ENCODE measurements at places on chromosomes 12 and 14.
A peak's percentile ranks its signal among the peaks of the same experiment; 100 is the strongest.

DNA sequence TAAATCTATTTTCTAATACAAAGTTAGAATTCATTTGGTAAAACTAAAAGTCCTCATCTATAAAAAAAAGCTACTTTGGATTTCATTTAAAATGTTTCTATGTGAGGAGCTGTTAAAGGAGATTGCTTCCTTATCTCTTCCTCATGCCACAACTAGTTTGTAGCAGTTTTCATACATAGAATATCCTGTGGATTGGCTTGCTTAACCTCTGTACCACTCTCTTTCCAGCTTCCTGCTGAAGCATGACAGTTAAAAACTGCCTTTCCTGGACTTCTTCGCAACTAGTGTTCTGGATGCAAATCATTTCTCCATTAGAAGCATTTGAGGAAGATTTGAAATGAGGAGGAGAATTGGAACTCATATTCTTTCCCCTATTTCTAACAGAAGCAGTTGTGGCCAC lies 49.6 kb downstream of the ST8SIA1 start:
- DNase-seq, result no peak

- DNase-seq, result no peak
Measured at GRCh38 chr14:90624227-90624626, 192.0 kb downstream of the TTC7B start.

GRCh38 chr14:70073924-70074566 lies 114.7 kb downstream of the SLC8A3 start:
- peak; percentile 83 for DNase-seq

GRCh38 chr14:87160989-87161388 lies 832.0 kb downstream of the GALC start:
- DNase-seq, result no peak

GRCh38 chr14:38199739-38200138 lies 8.0 kb upstream of the SSTR1 start:
- DNase-seq, result no peak

- no peak for DNase-seq
Measured at GRCh38 chr12:92759634-92760268, 57.0 kb downstream of the PLEKHG7 start.

GRCh38 chr12:16587514-16587913 lies 18.4 kb downstream of the LMO3 start:
- DNase-seq, result no peak

DNA sequence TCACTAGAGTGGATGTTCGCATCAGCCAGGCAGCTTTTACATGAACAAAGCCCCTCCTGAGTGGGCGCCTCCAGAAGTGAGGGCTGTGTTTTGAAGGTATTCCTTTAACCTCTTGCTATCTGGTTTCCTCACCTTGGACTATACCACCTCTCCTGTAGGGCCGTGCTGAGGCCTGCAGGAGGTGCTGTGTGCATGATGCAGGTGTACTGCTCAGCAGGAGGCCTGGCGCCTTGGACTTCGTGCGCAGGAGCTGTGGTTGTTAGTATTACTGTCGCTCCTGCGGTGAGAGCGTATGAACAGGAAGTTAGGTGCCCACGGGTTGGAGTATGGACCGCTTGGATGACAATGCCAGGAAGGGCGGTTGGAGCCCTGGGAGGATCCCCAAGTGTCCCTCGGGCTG lies 130.7 kb downstream of the TSPAN9 start:
- DNase-seq, result no peak

GRCh38 chr14:55562135-55562534 lies 17.9 kb upstream of the KTN1 start:
- DNase-seq, result no peak

- no peak for DNase-seq
Measured at GRCh38 chr12:63948211-63948610, 103.7 kb downstream of the SRGAP1 start.

GRCh38 chr12:27500546-27500945 lies 23.5 kb upstream of the PPFIBP1 start:
- DNase-seq, result no peak

- peak; percentile 38 for DNase-seq
Measured at GRCh38 chr12:25364529-25365339, 114.0 kb upstream of the KRAS start.

- DNase-seq, result no peak
Measured at GRCh38 chr12:118175823-118176447, 40.0 kb downstream of the PEBP1 start.

- peak; percentile 72 for DNase-seq
Measured at GRCh38 chr14:23366426-23366921, 1.5 kb upstream of the EFS start.

DNA sequence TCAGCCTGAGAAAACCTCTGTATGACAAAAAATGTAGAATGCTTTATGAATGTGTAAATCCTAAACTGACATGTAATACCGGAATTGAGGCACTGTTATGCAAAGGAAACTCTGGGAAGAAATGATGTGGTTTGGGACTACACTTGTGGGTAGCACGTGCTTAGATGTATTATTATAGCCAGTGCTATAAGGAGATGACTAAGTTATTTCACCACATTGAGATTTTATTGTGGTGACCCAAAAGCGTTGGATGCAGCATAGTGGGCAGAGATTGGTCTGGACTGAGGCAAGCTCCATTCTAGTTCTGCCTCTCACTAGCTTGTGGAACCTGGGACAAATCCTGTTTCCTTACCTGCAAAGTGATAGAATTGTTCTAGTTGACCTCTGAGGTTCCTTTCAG lies 172.2 kb downstream of the SNAPC1 start:
- no peak for DNase-seq

DNA sequence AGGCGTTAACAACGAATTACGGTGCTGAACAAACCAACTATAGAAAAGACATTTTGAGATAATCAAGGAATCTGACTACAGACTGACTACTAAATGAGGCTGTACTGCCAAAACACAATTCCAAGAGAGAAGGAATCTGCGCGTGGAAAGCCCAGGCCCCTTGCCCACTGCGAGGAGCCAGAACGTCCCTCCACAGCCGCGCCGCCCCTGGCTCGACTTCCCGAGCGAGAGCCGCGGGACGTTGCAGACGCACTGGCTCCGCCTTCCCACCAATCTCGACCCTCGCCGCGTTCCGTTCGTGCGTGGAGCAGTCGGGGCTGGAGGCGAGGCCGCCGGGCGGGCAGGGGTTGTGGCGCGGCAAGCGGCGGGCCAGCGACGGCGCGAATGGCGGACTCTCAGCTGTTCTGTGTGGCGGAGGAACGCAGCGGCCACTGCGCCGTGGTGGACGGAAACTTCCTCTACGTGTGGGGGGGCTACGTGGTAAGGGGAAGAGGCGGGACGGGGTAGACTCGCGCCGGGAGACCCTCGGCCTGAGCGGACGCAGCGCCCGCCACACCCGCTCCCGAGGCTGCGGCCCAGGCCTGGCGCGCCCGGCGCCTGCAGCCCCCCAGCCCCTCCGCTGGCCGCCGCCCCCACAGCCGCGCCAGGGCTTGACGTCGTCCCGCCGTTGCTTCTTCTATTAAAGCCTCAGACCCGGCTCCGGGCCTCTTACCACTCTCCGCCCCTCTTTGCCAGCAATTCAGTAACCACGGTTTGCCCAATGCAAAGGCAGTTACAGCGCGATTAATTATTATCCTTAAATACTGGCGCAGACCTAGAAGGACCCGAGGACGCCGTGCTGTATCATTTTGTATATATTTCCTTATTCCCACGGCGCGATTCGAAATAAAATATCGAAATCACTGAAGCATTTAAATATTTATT lies at the start of gene KLHDC1:
KLHDC1 (plus strand) TSS at position 310 of the 924 bp plus-strand sequence; CDS start at position 385, 75 bp downstream.
- peak; percentile 92 for DNase-seq

GRCh38 chr14:72743626-72744025 lies 150.3 kb downstream of the DPF3 start:
- DNase-seq, result peak; percentile 70

DNA sequence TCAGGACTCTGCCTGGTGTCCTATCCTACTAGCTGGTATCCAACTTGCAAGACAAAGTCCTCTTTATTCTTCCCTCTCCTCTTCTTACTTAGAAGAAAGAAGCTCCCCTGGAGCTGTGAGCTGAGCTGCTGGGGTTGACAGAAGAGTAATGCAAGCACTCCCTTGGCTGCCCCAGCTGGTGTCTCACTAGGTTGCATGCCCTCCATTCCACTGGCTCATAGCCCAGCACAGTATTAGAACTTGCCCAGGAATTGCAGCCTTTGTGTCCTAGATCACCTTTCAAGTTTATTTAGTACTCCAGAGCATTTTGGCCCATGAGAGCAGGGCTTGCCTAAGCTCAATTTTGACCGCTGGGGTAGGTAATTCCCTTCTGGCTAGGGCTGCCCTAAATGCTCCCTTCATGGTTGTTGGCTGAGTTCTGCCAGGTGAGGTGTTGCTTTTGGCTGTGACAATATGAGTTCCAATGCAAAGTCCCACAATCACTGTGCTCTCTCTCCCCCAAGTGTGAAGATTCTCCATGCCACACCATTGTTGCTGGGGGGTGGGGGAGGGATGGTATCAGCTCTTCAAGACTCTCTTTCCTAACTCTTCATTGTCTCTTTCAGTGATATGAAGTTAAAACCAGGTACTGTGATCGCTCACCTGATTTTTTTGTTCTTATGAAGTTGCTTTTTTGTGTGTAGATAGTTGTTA lies 317.4 kb upstream of the DDHD1 start:
- DNase-seq, result no peak

DNA sequence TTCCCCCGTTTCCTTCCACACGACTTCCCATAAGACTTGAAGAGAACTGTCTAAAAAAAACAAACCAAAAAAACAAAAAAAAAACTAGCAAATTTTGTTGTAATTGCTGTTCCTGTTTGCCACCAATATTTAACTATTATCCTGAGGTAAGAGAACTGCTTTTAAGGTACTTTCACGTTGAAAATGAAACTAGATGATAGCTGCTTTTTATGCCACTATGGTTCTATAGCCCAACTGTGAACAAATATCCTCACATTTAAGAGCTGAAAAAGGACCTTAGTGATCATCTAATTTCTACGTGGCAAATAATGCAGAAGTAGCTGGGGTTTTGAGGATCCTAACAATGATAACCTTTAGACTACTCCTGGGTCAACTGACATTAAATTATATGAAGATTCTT lies 98.6 kb downstream of the TAOK3 start:
- no peak for DNase-seq

DNA sequence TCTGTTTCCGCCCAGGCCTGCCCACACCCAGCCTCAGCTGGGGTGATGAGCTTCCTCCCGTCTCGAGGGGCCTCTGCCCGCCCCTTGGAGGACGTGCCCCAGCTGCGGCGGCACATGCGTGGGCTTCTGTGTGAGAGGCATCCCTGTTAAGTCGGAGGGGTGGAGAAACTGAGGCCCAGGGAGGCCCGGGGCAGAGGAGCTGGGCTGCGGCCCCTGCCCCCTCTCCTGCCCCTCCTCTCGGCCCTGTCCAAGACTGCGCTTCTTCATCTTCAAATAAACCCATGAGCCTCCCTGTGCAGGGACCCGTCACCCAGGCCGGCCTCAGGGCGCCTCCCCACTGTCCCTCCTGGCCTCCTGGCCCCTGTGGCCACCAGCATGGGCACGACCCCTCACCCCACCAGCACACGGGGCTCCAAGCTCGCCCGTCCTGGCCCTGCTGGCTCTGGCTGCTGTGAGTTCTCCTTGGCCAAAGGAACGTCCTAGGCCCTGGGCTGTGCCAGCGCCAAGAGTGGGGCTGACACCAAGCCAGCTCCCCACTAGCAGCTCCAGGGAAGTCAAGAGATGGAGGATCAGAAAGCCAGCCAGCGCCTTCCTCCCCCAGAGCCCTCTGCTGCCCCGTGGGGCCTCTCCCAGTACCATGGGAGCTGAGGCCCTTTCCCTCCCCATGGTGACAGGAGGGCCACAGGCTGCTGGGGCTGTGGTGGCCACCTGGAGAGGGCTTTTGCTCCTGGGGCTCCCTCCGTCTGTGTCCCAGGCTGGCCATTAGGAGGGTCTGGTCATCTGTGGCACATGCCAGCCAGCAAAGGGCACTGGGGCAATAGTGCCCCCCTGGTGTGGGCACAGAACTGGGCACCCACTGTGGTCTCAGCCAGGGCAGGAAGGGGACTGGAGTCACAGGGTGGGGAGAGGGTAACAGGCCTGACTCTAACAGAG lies 180.4 kb downstream of the KIF26A start:
- no peak for DNase-seq

- DNase-seq, result no peak
Measured at GRCh38 chr14:67630186-67630585, 10.5 kb downstream of the ARG2 start.

DNA sequence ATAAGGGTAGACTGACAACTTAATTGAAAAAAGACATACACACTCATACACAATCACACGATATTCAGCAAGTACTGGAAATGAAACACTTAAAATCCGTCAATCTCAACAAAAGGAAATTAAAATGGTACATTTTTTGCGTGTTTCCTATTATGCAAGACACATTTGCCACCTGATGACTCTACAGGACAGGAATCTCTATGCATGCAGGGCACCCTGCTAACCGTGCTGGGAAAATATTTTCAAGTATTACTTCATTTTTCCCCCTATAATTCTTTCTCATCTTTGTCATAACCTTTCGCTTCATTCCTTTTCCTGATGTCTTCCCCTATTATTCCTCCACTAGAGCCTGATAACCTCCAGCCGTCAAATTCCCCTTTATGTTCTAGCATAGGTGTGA lies 150.2 kb downstream of the TMEM132D start:
- no peak for DNase-seq

DNA sequence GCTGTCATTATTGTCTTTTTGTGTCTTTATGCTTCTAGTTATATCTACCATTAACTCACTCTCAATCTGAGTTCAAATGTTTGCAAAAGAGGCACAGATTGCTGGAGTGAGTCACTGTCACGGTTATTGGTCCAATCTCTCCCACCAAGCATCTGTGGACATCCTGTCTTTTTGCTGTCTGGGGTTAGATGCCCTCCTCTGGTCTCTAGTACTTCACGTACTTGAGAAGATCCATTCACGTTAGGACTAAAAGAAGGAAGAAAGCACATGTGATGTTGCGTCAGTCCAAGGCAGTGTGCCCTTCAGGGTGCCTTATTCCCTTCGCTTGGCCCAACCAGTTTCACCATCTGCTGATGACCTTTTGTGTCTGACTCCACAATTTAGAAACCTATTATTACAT lies 72.3 kb upstream of the STXBP6 start:
- no peak for DNase-seq

DNA sequence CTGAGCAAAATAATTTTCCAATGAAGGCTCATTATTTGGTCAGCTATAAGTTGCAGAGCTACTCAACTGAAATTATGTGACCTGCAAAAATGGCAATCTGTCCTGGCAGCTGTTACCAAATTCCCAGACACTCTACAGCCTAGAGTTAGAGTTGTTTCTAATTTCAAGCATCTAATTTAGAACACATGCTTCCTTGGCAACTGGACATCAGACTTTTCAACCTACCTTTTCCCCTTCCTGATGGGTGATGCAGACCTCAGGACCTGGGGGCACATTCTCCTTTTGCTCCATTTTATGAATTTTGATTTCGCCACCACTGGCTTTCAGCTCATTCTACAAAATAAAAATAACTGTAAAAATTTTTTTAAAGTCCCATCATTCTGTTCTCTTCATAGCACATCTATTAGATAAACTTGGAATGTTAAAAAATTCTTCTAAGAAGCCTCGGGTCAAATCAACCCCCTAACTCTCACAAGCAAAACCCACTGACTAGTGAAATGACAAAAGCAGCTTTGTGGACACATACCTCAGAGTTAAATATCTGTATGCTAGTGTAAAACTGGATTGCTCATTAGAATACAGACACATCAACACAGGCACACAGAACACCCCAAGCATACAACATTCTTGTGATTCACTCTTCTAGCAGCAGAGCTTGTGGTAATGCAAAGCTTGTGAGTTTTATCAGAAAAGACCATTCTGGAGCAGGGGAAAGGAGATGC lies 33.5 kb upstream of the CERS5 start:
- DNase-seq, result no peak

- no peak for DNase-seq
Measured at GRCh38 chr12:65836419-65837197, 12.3 kb downstream of the HMGA2 start.
